ENCODE measurements at places on chromosomes 4 and X.
A peak's percentile ranks its signal among the peaks of the same experiment; 100 is the strongest.

GRCh38 chr4:102543030-102543928 lies 42.1 kb downstream of the NFKB1 start:
- DNase-seq, result no peak

- DNase-seq, result no peak
Measured at GRCh38 chr4:2015008-2015407, 6.2 kb upstream of the NELFA start.

DNA sequence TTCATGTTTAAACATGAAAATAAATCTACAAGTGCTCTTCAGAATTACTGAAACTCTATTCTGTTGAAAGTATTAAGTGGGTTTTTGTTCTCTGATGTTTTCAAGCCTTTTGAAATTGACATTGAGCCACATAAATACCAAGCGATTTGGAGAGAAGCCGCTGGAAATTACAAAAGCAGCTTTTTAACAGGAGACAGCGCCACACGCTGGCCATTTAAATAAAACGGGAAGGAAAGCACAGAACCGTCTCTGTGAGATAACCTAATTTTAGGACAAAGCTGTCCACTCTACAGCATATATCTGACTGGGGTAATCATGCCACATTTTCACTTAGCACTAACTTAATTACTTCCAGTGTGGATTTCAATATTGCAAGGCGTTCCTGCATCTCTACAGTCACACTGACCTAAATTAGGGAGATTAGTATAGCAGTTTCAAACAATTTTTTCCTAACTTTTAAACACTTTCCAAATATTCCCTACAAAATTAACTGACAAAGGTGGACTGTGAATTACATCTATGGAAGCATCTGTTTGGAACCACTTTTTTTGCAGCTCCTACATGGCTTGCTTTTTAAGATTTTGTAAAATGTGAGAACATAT lies 6.8 kb upstream of the ANOS1 start:
- DNase-seq, result peak; percentile 10

DNA sequence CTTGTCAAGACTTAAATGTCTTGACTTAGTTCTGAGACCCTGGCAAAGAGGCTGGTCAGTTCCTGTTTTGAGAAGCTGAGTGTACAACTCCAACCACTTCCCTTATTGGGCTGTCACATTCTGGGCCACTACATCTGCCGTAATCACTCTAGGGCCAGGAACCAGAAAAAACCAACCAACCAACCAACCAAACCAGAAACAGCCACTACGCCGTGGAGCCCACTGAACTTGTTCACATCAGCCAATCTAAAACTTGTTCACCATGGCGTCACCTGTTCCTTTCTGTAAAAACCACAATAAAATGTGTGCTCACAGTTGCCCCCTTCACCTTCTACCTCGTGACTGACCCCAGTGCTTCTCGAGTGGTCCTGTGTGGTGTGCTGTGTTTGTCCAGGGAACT lies 107.3 kb downstream of the JADE1 start:
- no peak for DNase-seq

DNA sequence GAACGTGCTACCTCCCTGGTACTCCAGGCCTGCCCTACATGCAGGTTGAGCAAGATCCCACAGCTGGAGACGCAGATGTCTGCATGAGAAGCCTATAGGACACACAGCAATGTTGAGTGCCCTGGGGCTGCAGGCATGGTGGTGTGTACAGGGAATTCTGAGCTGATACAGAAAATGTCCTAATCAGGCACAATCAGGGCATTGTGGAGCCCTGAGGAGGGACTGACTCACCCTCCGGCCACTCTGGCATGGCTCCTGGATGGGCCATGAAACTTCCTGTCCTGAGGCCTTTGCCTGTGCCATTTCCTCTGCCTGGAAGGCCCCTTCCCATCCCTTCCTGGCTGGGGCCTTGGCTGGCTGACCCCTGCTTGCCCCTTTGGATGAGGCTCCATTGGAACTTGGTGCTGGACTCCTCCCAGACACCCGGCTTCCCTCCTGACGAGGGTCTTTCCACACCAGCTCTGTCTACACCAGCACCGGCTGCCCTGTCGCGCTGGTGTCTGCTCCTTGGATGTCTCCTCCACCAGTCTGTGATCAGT lies 16.7 kb upstream of the AFAP1 start:
- DNase-seq, result peak; percentile 60

- peak; percentile 70 for DNase-seq
Measured at GRCh38 chrX:154603438-154604430, 15.3 kb downstream of the CTAG1B start.

DNA sequence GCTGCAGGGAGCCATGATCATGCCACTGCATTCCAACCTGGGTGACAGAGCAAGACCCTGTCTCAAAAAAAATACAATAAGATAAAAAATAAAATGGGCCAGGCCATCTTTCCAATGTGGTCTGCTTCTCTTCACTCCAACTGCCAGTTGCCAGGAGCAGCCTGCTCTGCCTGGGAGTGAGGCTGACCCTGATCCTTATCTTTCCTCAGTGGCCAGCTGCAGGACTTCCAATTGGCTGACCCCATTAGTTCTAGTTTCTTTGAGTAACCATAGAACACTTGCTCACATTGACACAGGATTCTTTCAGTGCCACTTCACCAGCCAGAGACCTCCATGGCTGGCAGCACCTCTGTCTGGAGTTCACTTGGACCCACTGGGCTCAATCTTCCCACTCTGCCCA lies 258.6 kb downstream of the MID1IP1 start:
- no peak for DNase-seq

GRCh38 chr4:6716958-6717655 lies 1.1 kb downstream of the BLOC1S4 start:
- DNase-seq, result no peak

- no peak for DNase-seq
Measured at GRCh38 chrX:3351276-3351675, 4.8 kb upstream of the MXRA5 start.

DNA sequence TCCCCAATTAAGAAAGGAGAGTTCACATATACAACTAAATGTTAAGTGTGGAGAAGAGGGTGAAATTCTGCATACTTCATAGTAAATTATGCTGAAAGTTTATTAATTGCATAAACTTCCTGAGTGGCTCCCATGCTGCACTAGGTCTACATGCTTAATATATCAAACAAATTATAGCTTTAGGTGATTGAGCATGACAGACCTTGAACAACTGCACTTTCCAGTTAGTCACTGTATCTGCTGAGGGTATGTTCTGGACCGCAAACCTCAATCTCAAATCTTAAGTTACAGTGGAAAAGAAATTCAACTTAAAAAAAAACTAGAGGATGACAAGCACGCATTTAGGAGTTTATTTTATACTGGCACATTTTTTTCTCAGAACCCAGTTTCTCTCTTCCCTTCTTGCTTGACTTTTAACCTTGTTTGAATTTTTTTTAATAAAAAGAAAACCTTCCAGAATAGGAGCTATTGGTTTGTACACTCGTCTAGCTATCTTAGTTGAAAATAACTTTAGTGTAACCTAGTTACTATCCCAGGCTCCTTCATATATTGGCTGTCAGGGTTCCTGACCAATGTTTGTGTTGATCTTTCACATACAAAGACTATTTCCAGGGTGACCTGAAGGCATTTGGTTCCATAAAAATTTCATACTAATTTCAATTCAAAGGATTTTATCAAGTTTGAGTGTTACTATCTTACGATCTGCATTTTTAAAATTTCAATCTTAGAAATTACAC lies 10.2 kb upstream of the FAM120C start:
- no peak for DNase-seq

- DNase-seq, result peak; percentile 69
Measured at GRCh38 chr4:41028392-41029076, 185.8 kb downstream of the APBB2 start.

DNA sequence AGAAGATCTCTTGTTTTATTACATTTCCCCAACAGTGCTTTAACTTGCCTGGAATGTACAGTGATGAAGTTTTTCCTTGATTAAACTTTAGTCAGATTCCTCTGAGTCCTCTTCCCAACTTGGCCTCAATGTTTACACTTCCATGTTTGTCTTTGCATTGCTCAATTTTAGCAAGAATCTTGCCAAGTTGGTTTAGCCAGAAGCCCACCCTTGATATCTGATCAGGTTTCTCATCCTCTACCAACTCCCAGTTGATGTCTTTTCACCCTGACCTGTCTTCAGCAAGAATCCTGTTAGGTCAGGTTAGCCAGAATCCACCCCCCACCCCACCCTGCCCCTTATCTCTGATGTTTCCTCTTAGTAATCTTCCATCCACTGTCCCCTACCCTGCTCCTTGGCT lies 120.9 kb downstream of the MBNL3 start:
- DNase-seq, result no peak

GRCh38 chr4:152308951-152309350 lies 226.9 kb downstream of the FBXW7 start:
- DNase-seq, result no peak

DNA sequence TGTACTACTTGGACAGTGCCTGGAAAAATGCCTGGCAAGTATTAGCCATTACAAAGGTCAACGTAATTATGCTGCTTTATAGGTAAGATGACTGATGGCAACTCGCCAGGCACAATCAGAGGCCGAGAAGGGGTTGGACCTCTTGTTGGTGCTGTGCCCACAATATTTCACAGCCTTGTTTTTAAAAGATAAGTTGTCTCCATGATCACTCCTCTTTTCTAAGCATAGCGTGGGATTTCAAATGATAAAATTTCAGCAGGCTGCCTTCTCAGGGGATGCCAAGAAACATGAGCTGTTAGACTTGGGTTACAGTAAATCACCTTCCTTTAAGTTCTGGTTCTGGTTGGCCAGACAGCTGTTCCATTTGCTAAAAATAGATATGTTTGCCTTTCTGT lies 26.9 kb downstream of the HOPX start:
- no peak for DNase-seq

- DNase-seq, result no peak
Measured at GRCh38 chr4:14783011-14783877, 219.0 kb upstream of the CPEB2 start.

- DNase-seq, result no peak
Measured at GRCh38 chr4:151887816-151888180, 127.0 kb upstream of the GATB start.

- no peak for DNase-seq
Measured at GRCh38 chr4:139311909-139312308, 9.6 kb upstream of the NDUFC1 start.

DNA sequence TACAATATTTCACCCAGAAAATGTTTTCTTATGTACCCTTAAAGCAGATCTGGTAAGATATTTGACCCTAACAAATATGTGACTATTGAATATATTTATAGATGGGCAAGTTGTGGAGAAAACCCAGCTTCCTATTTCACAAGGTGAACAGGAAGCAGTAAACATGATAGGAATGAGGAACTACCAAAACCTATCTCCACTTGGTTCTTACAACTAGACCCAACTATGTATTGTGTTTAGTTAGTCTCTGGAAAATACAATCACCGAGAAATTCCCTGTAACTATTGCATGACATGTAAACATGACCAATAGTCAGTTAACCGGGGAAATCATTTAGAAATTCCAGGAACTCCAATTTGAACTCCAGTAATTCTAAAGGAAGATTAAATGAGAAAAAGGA lies 8.4 kb upstream of the RXFP1 start:
- DNase-seq, result no peak

GRCh38 chrX:71178908-71179307 lies 34.3 kb downstream of the NLGN3 start:
- peak; percentile 54 for DNase-seq

DNA sequence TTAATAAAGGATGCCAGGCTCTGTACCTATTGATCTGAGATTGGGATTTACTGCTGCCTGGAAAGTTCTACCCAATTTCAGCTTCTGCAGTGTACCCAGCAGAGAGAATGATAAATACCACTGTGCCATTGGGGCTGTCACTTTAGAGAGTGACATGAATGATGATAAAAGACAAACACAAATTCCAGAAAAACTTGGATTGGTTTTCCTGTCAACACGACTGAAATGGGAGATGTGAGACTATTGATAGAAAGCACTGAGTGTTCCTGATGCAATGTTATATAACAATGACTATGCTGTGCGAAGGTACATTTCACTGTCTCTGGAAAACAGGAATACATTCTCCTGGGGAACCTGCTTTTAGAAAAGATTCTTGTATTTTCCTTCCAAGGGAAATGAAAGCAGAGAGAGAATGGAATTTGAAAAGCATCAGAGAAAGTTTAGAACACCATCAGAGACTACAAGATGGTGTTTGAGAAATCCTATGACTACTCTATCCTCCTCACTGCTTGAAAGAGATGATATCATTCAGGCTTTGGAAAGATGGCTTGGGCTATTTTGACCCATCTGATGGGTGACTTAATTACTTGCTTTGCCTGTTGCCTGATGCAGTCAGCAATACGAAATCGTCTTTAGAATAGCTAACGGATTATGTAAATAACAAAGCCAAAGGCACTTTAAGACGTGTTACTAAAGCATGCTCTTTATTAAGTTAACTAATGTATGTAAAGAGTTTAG lies 49.7 kb downstream of the MID1IP1 start:
- DNase-seq, result no peak

DNA sequence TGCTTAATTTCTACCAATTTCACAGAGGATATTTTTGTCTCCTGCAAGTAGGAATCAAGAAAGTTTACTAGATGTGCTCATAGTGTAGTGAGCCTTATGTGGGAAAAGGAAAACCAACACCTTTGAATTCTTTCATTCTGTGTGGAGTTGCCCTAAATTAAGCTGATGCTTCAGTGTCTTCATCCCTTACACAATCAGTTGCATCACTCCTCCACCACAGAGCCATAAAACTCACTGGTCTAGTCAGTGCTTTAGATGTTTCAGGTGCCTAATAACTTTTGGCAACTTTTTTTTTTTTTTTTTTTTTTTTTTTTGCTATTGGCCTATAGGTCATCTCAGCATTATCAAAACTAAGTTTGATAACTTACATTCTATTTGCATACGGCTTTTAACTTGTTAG lies 41.5 kb downstream of the HHIP start:
- no peak for DNase-seq

DNA sequence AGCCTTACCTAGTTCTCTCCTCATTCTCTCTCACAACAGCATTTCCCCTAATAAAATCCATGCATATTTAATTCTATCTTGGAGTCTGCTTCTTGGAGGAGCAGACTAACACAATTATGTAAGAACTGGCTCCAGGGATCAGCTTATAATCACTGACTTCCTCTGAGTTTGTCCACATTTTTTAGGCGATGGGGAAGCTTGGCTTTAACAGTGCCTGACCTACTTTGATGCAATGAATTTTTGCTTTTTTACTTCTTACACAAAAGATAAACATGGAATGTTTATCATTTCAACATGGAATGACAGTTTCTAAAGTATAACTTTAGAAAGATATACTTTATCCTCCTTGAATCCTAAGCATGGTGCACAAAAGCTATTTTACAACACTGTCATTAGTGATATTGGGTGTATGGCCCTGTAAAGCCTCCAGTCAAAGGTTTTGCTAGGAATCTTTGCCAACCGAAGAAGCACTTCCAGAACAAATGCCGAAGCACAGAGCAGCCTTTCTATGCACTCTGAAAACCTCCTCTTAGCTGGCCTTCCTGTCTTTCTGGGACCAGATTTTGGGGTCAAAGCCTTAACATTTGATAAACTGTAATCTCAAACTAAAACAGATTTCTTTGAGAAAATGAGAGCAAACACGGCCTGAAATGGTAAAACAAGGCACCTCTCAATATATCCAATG lies 736 bp downstream of the BDH2 start:
- peak; percentile 27 for DNase-seq

- no peak for DNase-seq
Measured at GRCh38 chrX:50967736-50968135, 57.2 kb downstream of the BMP15 start.
